ENCODE measurements at places on chromosomes 6 and 20.

DNA sequence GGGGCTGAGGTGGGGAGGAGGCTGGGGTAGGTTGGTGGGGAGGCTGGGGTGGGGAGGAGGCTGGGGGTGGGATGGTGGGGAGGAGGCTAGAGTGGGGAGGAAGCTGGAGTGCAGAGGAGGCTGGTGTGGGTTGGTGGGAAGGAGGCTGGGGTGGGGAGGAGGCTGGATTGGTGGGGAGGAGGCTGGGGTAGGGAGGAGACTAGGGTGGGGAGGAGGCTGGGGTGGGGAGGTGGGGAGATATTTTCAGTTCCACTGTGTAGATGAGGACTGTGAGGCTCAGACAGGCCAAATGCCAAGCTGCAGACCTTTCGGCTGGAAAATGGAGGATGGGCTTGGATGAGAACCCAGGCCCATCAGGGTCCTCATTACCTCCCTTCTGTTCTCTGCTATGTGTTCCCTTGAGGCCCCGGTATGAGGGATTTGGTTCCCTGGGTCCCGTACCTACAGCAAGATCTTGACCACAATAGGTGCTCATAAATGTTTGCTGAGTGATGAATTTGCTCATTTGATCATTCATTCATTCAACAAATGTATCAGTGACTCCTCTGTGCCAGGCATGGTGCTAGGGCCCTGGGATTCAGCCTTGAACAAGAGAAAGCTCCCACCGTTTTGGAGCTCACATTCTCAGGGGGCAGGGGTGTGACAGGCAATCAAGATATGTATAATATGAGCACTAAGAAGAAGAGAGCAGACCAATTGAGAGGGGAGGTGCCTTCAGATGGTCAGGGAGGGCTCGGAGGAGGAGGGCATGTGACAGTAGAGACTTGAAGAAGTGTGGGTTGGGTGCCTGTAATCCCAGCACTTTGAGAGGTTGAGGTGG is 36.1 kb upstream of the NOL4L start:
- DNase-seq, result no peak

DNA sequence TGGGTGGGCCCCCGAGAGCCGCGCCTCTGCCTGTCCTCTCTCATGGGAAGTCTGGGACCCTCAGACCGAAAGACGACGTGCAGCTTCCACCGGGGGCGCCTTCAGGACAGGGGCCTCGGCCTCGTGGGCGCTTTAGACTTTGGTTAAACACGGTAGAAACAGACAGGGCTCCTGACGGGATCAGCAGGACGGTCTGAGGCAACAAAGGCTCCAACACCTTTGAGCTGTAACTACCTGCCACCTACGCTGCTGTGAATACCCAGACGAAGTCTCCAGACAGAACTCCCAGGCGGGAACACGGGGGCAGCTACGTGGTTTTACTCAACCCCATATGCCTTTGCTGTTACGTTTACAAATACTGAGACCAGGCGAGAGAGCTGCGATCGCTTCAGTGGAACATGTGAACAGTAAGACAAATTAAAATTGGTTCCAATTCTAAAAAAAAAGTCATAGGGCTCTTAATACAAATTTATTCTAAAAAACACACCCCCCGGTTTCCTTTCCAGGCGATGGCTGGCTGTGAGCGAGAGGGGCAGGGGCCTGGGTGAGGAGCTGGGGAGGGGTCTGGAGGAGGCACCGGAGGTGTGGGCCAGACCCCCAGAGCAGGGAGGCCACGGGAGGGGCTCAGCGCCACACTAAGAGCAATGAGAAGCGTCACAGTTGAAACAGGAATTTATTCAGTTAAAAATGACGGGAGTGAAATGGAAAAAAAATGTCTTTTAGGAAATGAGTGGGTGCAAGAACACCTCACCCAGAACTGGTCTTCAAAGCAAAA is 453.2 kb downstream of the QKI start:
- DNase-seq, result no peak

DNA sequence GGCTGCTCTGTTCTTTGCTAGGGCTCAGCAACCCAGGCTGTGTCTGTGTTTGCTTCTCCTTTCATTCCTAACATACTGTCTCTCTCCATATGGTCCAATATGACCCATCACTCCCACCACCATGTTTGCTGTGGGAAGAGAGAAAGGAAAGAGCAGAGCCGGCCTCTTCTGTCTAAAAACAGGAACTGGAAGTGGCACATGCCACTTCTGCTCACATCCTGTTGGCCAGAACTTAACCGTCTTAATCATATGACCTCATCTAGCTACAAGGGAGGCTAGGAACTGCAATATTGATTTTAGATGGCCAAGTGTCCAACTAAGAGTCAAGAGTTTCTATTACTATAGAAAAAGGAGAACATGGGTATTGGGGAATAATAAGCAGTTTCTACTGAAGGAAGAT is 212.5 kb upstream of the CHD6 start:
- no peak for DNase-seq

DNA sequence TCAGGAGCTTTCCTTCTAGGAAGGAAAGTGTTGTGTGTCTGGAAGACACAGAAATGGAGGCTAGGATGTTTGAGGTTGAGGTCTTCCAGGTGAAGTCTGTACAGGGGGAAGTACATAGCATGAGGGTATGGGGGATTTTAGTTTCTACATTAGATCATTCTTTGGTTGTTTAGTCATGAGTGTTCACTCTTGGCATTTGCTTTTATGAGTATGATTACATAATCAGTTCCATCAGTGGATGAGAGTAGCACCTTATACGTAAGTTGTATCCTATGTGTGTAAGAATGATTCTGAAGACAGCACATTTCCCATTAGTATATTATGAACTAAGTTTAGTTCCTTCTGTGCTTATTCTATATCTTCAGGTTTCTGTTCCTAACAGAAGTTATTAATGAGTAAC is 1.9 kb downstream of the CDYL start:
- no peak for DNase-seq

DNA sequence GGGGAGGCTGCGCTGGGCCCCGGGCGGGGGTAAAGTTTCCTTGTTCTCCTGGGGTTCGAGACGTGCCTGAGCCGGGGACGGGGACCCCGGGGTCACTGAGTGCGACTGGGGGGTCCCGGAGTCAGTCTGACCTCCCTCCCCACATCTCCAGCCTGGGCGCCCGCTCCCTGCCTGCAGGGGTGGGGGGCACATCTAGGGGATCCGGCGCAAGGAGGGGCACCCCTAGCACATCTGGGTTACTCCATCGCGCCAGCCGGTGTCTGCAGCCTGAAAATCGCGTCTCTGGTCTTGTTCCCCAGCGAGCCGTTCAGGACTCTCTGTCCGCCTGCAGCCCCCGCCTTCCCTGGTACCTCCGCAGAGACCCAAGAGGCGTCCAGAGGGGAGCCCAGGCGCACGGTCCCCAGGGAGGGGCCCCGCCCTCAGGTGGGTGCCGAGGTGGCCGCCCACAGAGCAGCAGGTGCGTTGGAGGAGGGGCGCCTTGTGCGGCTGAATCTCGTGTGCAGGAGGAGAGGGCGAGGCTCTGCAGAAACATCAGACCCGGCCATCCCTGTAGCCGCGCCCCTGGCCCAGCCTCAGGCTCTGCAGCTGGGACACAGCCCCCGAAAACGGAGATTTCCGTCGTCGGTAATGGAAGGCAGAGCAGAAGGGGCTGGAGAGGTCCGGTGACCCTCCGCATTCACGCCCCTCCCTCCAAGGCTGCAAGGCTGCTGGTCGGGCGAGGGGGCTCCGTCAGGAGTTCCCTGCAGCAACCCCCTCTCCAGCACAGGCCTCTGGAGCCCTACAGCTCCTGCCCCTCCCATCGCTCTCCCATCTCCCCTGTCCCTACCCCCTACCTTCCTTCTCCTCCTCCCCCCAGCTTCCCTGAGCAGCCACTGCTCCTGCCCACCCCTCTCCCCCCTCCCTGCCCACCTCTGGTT is 628 bp upstream of the CHRNA4 start:
- no peak for DNase-seq

DNA sequence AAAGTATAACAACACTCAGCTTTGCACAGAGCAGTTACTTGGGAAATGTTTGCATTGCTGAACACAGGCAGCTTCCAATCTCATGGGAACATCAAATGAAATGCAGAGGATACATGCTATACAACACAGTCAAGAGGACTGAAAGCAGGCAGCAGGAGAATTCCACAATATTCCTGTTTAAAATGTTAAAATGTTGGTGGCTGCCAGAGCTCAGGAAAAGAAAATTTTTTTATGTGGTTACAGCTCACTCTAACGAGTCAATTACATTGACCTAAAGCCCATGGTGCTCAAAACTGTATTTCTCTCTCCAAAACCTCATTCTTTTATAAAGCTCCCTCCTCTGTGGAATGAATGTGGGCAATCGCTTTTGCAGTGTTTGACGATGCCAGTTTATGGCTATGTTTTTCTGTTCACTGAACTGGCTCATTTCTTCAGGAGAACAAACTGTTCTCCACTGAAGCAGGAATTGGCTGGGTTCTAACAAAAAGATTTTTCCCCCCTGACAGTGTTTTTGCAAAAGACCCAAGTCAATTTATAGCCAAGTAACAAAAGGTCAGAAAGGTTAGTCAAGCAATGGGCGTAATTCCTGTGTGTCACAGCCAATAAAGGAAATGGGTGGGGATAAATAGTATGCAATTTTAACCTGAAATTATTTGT is 69.0 kb downstream of the ZHX3 start:
- no peak for DNase-seq
